CD4-positive, alpha-beta T cell (primary cell): ENCODE measurements at places on chromosomes 1 and 21. TPM values are rescaled to one million over a fixed set of nuclear protein-coding genes. Genes with fewer than 3 reads are reported as not detected.

NEXN gene
- total RNA-seq = not detected

GJA8 gene
- total RNA-seq = not detected

TEKT2 gene
- 0.22 TPM for total RNA-seq

- no peak for DNase-seq
- H3K27me3 ChIP-seq = no peaks in the 10 kb centered on the region
- H3K4me3 ChIP-seq = no peak overlapping the region
- no peak overlapping the region for H3K27ac ChIP-seq
- H3K36me3 ChIP-seq = no peaks in the 10 kb centered on the region
- no peaks in the 10 kb centered on the region for H3K4me1 ChIP-seq
Observed at GRCh38 chr1:197041486-197042353, 25.3 kb downstream of the F13B start.

- H3K27ac ChIP-seq = no peak overlapping the region
- H3K4me1 ChIP-seq = no peaks in the 10 kb centered on the region
- H3K4me3 ChIP-seq = no peak overlapping the region
- H3K27me3 ChIP-seq = no peaks in the 10 kb centered on the region
- DNase-seq = no peak
Observed at GRCh38 chr21:38784458-38785266, 21.1 kb upstream of the ETS2 start.

DNA sequence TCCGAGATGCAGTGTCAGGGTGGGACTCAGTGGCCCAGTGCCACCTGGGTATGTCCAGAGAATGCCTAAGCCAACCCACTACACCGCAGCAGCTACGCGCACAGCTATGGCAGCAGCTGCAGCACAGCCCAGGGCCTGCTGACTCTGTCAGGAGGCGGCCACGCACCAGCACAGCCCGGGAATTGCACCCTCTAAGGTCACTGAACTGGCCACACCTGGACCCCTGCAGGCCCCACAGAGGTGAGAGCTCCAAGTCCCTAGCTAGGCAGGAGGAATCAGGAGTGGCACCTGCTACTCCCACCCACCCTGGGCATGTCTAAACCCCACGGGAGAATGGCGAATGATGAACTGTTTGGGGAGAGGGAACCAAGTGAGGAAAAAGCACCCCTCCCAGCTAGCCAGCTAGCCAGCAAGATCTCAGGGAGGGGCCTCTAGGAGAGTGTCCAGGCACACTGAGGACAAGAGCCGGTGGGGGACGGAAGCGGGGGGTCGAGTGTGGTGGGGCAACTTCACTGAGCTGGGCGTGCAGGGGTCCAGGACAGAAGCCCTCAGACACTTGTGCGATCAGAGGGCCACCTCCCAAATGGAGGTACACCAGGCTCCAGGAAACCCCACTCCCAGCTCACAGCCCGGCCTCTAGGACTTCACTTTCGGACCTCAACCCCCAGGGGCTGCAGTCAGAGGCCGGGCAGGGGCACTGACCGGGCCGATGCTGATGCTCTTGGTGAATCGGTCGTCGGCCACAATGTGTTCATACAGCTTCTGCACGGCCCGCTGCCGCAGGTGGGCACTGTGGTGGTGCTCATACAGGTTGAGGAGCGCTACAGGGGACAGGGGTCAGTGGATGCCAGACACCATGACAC, 13.9 kb downstream of the LSS start:
- H3K27ac ChIP-seq = no peak overlapping the region
- H3K27me3 ChIP-seq = no peaks in the 10 kb centered on the region
- H3K4me1 ChIP-seq = no peaks in the 10 kb centered on the region
- peaks cover 16% of the 10 kb centered on the region for H3K36me3 ChIP-seq
- DNase-seq = no peak

DNA sequence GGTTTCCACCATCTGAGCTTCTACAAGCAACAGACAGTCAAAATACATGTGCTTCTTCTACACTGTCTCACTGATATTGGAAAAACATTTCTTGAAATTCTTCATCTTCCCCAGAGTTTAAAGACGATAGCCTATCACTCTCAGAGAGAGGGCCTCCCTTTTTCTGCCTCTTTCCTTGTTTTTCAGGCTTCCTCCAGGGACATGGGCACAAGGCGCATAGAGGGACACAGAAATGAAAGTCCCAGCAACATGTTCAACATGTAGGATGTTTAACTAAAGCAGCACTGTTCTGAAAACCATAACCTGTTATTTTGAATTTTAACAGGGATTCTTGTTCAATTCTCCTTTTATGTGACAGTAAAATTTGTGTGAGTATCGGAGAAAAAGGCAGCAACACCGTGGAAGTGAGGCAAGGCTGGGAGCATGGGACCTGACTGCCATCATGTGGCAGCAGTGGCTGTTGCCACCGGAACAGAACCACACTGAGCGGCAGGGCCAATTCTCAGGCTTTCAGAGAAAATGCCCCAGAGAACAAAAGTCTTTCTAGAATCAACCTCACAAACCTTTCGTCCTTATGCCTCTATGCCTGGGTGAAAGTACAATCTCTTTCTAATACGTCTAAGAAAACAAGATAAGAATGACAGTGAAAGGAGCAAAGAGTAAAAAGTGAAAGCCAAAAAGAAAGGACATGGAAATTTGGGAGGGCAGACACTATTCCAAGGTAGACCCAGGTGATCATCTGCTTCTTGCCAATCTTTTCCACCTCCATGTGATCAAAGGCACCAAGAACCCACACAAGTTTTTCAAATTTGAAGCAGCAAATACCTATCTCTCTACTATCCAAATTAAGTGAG, 54.5 kb downstream of the PCNX2 start:
- H3K27ac ChIP-seq = no peak overlapping the region
- H3K4me3 ChIP-seq = no peak overlapping the region
- peak; percentile 50 for DNase-seq
- H3K36me3 ChIP-seq = peaks cover 7% of the 10 kb centered on the region
- H3K4me1 ChIP-seq = no peaks in the 10 kb centered on the region
- H3K27me3 ChIP-seq = no peaks in the 10 kb centered on the region

DNA sequence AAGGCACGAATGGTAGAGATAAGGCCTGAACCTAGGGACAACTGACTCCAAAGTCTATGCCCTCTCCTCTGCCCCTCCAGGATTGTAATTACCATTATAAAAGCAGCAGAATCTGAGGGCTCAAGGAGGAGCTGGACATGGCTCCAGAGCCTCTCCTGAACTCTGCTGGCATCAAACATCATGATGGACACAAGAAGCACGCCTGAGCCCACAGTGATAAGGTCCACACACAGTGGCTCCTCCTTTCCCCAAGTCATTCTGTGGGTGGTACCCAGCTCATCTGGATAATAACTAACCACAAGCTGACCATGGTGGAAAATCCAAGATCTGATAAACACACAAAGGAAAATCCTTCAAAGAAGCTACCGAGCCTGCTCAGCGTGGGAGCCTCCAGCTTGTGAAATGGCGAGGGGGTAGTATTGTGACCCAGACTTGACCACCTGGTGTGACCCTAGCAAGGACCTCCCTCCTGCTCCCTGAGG, 85.2 kb downstream of the HIVEP3 start:
- no peaks in the 10 kb centered on the region for H3K4me1 ChIP-seq
- no peaks in the 10 kb centered on the region for H3K27me3 ChIP-seq
- H3K4me3 ChIP-seq = no peak overlapping the region
- H3K36me3 ChIP-seq = no peaks in the 10 kb centered on the region

- H3K4me1 ChIP-seq = peaks cover 14% of the 10 kb centered on the region
- no peak for DNase-seq
- H3K4me3 ChIP-seq = no peak overlapping the region
- no peak overlapping the region for H3K27ac ChIP-seq
Observed at GRCh38 chr1:77776007-77776700, 3.3 kb upstream of the MIGA1 start.

- H3K4me1 ChIP-seq = no peaks in the 10 kb centered on the region
- H3K27ac ChIP-seq = no peak overlapping the region
- H3K4me3 ChIP-seq = no peak overlapping the region
- no peaks in the 10 kb centered on the region for H3K36me3 ChIP-seq
Observed at GRCh38 chr1:84282780-84283333, 18.7 kb upstream of the SAMD13 start.
